ENCODE measurements at places on chromosomes 7 and 10. TPM values are rescaled to one million over a fixed set of nuclear protein-coding genes. Genes with fewer than 3 reads are reported as not detected.

- H3K27me3 ChIP-seq, result no peaks in the 10 kb centered on the region
- H3K27ac ChIP-seq, result peak overlapping the region; percentile 94
- peaks cover 24% of the 10 kb centered on the region for H3K4me1 ChIP-seq
- H3K4me3 ChIP-seq, result peak overlapping the region; percentile 89
- DNase-seq, result peak; percentile 23
- H3K36me3 ChIP-seq, result peaks cover 3% of the 10 kb centered on the region
Measured at GRCh38 chr7:43905956-43906330, 453 bp downstream of the URGCP start.

- no peak overlapping the region for H3K4me3 ChIP-seq
- peaks cover 4% of the 10 kb centered on the region for H3K4me1 ChIP-seq
- DNase-seq, result peak; percentile 76
- no peak overlapping the region for H3K27ac ChIP-seq
- peaks cover 28% of the 10 kb centered on the region for H3K27me3 ChIP-seq
Measured at GRCh38 chr7:150778738-150779301, 21.3 kb downstream of the TMEM176B start.

GRCh38 chr10:62131724-62132123 lies 136.9 kb downstream of the RTKN2 start:
- no peak overlapping the region for H3K27ac ChIP-seq
- H3K4me3 ChIP-seq, result no peak overlapping the region
- H3K27me3 ChIP-seq, result no peaks in the 10 kb centered on the region
- H3K36me3 ChIP-seq, result peaks cover 13% of the 10 kb centered on the region
- DNase-seq, result no peak

DNA sequence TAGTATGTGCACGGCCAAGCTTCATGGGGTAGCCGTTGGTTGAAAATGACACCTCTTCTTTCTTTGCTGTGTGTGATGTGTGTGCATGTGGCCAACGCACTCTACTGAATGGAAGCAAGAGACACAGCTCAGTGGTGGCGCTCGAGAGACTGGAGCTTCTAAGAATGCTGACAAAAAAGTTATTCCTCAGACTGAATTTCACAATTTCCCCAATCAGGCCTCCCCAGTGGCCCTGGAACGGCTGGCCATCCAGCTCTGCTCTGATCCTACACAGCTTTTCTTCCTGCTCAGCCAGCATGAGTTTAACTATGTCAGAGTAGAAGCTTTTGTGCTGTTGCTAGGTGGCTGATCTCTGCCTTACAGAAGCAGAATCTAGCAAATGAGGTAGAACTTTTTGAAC lies 186.7 kb upstream of the PLXDC2 start:
- DNase-seq, result no peak
- H3K4me3 ChIP-seq, result no peak overlapping the region
- H3K4me1 ChIP-seq, result no peaks in the 10 kb centered on the region
- H3K27me3 ChIP-seq, result no peaks in the 10 kb centered on the region
- no peaks in the 10 kb centered on the region for H3K36me3 ChIP-seq
- H3K27ac ChIP-seq, result no peak overlapping the region

DNA sequence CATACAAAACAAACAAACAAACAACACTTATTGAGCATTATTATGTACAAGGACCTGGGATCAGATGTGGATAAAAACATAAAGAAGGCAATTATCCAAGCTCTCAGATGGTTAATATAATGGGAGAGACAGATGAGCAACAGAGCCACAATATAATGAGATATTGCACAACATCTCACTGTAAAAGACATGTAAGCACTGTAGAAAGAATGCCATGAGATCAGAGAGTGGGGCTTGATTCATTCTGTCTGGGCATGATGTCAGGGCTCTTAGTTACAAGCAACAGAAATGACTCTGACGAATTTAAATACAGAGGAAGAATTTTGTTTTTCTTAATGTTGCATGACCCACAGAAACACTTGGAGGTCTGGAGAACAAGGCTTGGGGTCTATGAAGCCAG lies 164.7 kb upstream of the PLXDC2 start:
- no peak for DNase-seq
- H3K4me3 ChIP-seq, result no peak overlapping the region
- H3K36me3 ChIP-seq, result no peaks in the 10 kb centered on the region

Gene TAS2R4
- total RNA-seq, result 1.0 TPM

DNA sequence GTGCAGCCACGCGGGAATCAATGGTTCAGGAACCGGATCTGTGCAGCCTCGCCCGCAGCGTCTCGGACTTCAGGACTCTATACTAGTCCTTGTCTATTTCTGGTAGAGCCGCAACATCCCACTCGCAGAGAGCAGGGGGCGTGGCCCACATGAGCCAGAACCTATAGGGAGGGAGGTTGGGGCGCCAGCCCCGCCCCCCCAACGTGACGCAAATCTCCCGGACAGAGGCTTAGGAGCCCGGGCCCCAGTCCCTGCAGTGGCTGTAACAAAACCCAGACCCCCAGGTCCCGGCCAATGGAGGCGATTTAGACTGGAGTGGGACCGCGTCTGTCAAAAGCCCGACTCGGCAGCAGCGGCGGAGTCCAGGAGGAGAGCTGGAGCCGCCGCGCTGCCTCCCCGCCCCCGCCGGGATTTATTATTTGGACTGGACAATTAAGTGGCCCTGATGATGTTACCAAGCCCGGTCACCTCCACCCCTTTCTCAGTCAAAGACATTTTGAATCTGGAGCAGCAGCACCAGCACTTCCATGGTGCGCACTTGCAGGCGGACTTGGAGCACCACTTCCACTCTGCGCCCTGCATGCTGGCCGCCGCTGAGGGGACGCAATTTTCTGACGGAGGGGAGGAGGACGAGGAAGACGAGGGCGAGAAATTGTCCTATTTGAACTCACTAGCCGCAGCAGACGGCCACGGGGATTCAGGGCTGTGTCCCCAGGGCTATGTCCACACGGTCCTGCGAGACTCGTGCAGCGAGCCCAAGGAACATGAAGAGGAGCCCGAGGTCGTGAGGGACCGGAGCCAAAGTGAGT lies at the start of gene NKX2-3:
Gene NKX2-3 (plus strand): TSS at position 256 of the 809 bp plus-strand sequence. CDS start 190 bp downstream, at position 446.
- H3K27ac ChIP-seq, result no peak within 1 kb of the TSS
- peaks cover 8% of the 10 kb centered on the region for H3K36me3 ChIP-seq
- H3K4me3 ChIP-seq, result peak within 1 kb of the TSS; percentile 15
- H3K27me3 ChIP-seq, result peaks cover 87% of the 10 kb centered on the region

Gene KCNIP2
- total RNA-seq, result 2.7 TPM

GRCh38 chr7:155093596-155093995 lies 23.5 kb downstream of the HTR5A start:
- no peak overlapping the region for H3K4me3 ChIP-seq
- no peak overlapping the region for H3K27ac ChIP-seq
- peaks cover 12% of the 10 kb centered on the region for H3K4me1 ChIP-seq
- H3K27me3 ChIP-seq, result peaks cover 5% of the 10 kb centered on the region

Gene CRPPA
- total RNA-seq, result 0.74 TPM

DNA sequence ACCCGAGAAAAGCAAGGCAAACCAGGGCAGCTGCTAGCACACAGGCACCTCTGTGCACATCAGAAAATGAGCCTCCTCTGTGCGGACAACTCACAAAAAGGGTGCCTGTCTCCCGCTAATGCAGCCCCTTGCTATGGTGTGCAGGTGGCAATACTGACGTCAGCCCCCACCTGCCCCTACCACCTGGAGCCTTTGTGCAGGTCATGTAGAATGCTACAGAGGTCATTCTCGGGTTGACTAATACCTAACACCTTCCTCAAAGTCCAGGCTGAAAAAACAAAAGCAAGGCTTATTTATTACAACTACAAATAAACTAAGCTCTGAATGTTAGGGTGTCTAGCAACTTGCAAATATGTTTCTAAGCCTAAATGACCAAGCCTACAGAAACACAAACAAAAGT lies 13.9 kb downstream of the PIP4K2A start:
- no peaks in the 10 kb centered on the region for H3K27me3 ChIP-seq
- no peak overlapping the region for H3K27ac ChIP-seq
- H3K4me1 ChIP-seq, result peaks cover 72% of the 10 kb centered on the region
- H3K36me3 ChIP-seq, result peaks cover 49% of the 10 kb centered on the region
- no peak overlapping the region for H3K4me3 ChIP-seq

GRCh38 chr10:486206-486605 lies 203.3 kb downstream of the DIP2C start:
- no peak overlapping the region for H3K4me3 ChIP-seq
- no peaks in the 10 kb centered on the region for H3K36me3 ChIP-seq
- no peak for DNase-seq
- no peaks in the 10 kb centered on the region for H3K4me1 ChIP-seq
- H3K27me3 ChIP-seq, result no peaks in the 10 kb centered on the region
- H3K27ac ChIP-seq, result no peak overlapping the region

Gene AUTS2
- total RNA-seq, result 16.3 TPM

GRCh38 chr10:69181433-69181832 lies 1.4 kb downstream of the SUPV3L1 start:
- H3K36me3 ChIP-seq, result peaks cover 11% of the 10 kb centered on the region
- no peaks in the 10 kb centered on the region for H3K27me3 ChIP-seq
- peak overlapping the region; percentile 96 for H3K4me3 ChIP-seq
- peaks cover 36% of the 10 kb centered on the region for H3K4me1 ChIP-seq
- peak overlapping the region; percentile 100 for H3K27ac ChIP-seq

Gene EXOC4
- total RNA-seq, result 75.1 TPM

Gene WDFY4
- 0.16 TPM for total RNA-seq

Gene HOXA1
- total RNA-seq, result 0.89 TPM

Gene TEX36
- total RNA-seq, result not detected

GRCh38 chr7:28672397-28672797 lies 260.1 kb downstream of the CREB5 start:
- H3K27ac ChIP-seq, result no peak overlapping the region
- no peaks in the 10 kb centered on the region for H3K27me3 ChIP-seq
- no peaks in the 10 kb centered on the region for H3K36me3 ChIP-seq
- H3K4me3 ChIP-seq, result no peak overlapping the region

Gene MSS51
- 2.9 TPM for total RNA-seq

Gene FAM13C
- not detected for total RNA-seq

Gene TMEM270
- total RNA-seq, result not detected

DNA sequence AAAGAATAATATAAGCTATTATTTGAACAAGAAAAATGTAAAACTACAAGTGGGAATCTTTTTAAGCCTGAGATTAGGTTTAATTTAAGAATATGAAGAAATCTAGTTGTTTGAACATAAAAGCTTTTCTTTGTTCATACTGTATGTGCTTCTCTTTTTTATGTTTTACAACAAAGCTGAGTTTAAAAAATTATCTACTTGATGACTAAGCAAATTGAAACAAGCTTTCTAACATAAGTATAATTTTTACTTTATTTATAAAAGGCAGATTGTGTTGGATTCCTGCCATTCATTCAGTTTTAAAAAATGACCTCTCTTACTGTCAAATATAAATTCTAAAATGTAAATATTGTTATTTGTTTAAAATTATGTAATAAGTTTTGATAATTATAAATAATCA lies 958.2 kb downstream of the DNAJB9 start:
- H3K4me3 ChIP-seq, result no peak overlapping the region
- no peaks in the 10 kb centered on the region for H3K4me1 ChIP-seq
- no peaks in the 10 kb centered on the region for H3K27me3 ChIP-seq
- DNase-seq, result no peak

Gene CALHM1
- 1.8 TPM for total RNA-seq

DNA sequence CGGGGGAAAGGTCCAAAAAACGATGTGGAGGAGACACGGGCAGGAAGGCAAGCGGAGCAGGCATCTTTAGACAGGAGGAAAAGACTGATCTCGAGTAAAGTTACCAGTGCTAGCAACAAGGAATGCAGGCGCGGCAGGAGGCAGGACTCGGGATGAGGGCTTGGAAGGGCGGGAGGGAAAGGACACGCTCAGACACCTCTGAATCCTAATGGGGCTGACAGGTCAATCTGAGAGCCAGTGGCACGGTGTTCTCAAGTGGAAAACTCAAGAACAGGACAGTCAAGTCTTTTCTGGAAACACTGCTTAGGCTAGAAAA lies 155.3 kb upstream of the COBL start:
- H3K27me3 ChIP-seq, result peaks cover 14% of the 10 kb centered on the region
- peaks cover 34% of the 10 kb centered on the region for H3K4me1 ChIP-seq
- no peak overlapping the region for H3K4me3 ChIP-seq
- no peak overlapping the region for H3K27ac ChIP-seq
- H3K36me3 ChIP-seq, result no peaks in the 10 kb centered on the region
- no peak for DNase-seq

DNA sequence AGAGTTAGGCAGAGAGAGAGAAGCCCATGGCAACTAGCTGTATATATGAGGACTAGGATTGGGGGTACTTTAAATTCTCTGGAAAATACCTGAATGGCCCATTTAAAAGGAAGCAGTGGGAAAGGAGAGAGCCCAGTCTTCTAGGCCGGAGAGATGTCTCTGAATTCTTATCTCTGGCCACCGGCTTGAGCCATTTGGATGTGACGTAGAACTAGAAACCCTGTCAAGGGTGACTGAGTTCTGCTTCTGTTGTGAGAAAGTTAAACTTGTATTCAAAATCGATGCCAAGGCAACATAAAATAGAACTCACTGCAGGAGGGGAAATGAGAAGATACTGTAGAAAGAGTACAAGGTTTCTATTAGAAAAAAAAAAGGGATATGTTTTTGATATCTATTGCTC lies 6.3 kb upstream of the GSTK1 start:
- H3K36me3 ChIP-seq, result peaks cover 28% of the 10 kb centered on the region
- no peak for DNase-seq
- peaks cover 54% of the 10 kb centered on the region for H3K4me1 ChIP-seq
- no peak overlapping the region for H3K27ac ChIP-seq

Gene IL2RA
- total RNA-seq, result 177 TPM

All from activated CD8-positive, alpha-beta T cell treated with anti-CD3 and anti-CD28 coated beads, Interleukin-2, amount 10 ng/mL, durations not matched to agents 7 days and 5 days (primary cell).